ENCODE measurements at places on chromosomes 7 and 10.

DNA sequence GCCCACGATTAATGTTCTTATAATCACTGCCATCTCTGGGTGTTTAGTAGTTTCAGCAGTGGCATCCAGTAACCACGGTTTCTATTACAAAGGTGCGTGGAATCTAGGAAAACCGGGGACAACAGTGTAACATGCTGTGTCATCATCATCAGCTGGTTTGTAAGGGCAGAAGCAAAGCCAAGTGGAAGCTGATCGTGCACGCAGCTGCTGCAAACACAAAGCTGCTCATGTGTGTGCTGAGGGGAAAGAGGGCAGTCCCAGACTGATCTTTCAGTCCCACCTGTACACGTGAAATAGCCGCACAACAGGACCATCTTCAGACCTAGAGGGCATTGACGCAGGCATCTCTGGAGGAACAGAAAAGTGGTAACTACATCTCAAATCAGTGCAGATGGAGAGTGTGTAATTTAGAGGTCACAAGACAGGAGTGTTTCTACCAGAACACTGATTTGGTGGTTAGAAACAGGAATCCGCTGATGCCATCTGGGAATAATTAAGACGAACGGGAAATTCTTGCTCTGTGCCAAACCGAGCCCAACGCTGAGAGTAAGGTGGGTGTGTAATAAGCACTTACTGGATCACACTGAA, 13.4 kb downstream of the ANKRD16 start:
- DNase-seq, result no peak

- DNase-seq, result no peak
Measured at GRCh38 chr7:144575456-144575855, 172.0 kb upstream of the NOBOX start.

- peak; percentile 7 for DNase-seq
Measured at GRCh38 chr10:114541081-114541796, 116.8 kb downstream of the ABLIM1 start.

- peak; percentile 53 for DNase-seq
Measured at GRCh38 chr7:77812290-77812685, 13.7 kb downstream of the PHTF2 start.

GRCh38 chr7:133299676-133300075, 46.8 kb downstream of the EXOC4 start:
- no peak for DNase-seq

DNA sequence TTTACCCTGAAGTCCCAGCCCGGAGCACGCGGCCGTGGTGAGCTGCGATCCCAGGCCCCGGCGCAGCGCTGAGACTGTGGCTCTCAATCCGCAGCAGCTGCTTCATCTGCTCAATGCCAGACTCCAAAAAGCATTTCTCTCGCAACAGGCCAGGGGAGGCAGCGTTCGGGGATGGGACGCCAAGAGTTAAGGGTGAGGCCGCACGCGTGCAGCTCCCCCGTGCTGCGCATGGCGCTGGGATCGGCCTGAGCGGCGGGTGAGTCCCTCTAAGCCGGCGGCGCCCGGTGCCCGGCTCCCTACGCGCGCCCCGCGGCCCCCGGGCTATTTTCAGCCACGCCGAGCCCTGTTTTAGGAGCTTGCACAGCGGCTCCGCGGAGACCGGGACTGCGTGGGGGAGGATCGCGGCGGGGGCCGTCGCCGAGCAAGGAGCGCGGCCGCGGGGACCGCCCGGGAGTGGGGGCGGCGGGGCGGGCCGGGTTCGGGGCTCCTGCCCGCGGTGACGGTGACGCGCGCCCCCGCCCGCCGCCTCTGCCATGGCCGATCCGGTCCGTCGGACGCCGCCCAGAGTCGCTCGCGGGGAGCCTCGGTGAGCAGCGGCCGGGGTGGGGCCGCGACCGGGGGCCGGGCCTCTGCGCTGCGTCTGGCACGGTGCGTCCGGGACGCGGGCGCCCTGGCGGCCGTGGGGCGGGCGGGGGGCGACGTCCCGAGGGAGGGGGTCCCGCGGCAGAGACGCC, 29.4 kb upstream of the JAKMIP3 start:
- DNase-seq, result no peak

- no peak for DNase-seq
Measured at GRCh38 chr7:67593794-67594193, 597.2 kb downstream of the TYW1 start.

- DNase-seq, result peak; percentile 13
Measured at GRCh38 chr7:92987538-92987937, 130.2 kb downstream of the SAMD9 start.

DNA sequence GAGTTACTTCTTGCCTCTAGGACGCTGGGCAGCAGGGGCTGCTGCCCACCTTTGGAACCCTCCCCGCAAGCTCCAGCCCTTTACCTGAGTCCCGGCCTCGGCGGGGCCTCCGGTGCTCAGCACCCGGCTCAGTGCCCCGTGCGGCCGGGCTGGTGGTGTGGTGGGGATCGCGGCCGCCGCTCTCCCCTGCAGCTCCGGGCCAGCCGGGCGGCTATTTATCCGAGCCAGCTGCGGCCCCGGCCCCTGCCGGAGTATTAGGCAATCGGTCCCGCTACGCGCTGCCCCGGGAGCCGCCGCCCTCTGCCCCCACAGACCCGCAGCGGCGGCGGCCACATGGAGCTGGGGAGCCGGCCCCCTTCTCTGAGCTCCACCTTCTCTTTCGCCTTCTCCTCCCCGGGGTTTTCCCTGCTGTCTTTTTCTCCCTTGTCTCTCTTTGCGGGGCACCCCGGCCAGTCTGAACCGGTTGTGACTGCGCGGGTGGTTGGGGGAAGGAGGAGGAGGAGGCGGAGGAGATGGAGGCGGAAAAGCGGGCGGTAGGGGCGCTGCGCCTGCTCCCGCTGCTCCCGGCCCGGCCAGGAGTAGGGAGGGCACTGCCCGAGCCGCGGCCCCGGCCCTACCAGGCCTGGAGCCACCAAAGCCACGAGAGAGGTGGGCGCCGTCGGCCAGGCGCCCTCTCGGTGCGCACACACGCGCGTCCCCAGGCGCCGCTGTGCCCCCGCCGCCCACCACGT, at the start of gene SLC16A9:
Gene SLC16A9 (minus strand): TSS at position 456 of the 731 bp plus-strand sequence. CDS start 25,559 bp downstream, outside the sequence.
- DNase-seq, result peak; percentile 74

- no peak for DNase-seq
Measured at GRCh38 chr7:114919587-114919986, 2.3 kb upstream of the MDFIC start.

DNA sequence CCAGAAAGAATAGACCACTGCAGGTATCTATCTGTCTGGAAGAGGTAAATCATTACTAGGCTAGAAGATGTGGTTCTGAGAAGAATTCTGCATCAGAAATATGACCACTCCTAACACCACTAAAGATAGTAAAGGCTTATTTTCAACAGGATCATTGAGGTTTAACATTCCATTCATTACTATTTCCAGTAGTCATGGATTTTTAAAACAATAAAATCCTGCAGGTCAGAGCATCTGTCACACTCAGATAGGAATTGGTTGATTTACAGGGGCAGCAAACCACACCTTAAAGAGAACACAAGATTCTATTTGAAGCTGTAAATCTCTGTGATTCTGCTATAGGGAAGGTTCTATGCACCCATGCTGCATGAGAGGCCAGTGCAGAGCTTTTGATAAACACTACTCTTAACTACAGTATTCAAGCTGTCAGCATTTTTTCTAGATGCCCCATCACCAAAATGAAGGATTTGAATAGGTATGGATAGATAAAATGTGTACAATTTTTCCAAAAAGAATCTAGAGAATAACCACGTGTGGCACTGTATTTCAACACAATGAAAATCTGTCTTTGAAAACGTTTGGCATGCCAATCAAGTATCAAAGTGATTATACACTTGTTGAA, 14.6 kb downstream of the LRRC17 start:
- DNase-seq, result peak; percentile 82

GRCh38 chr7:33554576-33554975, 350.8 kb upstream of the BMPER start:
- no peak for DNase-seq

Data from NCI-H226 (cell line).